ENCODE measurements at places on chromosomes 13 and 19.

DNA sequence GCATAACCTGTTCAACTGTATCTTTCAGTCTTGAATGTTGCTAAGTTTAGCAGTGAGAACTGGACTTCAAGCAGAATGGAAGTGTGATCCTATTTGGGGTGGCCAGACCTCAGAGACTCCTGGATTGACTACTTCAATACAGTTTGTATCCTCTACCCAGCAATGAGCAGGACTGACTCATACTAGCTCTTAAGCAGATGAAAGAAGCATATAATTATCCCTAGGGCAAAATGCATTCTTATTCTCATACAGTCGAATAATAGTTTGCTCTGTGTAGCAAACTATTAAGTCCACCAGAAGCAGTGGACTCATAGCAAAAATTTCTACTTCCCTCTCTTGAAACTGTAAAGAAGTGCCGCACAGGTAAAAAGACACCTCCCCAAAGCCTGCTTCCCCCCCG, 46.4 kb upstream of the FAM216B start:
- DNase-seq: no peak

DNA sequence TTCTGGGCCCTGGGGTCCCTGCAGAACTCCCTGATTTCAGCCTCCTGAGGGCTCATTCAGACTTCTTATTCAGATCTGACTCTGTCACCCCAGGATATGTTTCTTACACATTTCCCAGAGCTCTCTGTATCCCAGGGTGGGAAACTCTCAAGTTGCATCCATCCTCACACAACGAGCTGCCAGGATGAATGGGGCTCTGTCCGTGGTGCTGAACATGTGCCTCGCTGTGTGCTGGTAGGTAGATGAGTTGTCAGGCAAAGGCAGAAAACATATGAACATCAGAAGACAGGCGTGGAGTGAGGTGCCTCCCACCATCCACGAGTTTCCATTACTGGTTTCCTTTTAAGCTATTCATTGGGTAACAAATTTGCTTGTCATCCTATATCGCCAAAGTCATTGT, 11.4 kb upstream of the IGFL1 start:
- peak; percentile 55 for DNase-seq

- DNase-seq: peak; percentile 85
Measured at GRCh38 chr13:98941126-98941525, 36.7 kb downstream of the DOCK9 start.

DNA sequence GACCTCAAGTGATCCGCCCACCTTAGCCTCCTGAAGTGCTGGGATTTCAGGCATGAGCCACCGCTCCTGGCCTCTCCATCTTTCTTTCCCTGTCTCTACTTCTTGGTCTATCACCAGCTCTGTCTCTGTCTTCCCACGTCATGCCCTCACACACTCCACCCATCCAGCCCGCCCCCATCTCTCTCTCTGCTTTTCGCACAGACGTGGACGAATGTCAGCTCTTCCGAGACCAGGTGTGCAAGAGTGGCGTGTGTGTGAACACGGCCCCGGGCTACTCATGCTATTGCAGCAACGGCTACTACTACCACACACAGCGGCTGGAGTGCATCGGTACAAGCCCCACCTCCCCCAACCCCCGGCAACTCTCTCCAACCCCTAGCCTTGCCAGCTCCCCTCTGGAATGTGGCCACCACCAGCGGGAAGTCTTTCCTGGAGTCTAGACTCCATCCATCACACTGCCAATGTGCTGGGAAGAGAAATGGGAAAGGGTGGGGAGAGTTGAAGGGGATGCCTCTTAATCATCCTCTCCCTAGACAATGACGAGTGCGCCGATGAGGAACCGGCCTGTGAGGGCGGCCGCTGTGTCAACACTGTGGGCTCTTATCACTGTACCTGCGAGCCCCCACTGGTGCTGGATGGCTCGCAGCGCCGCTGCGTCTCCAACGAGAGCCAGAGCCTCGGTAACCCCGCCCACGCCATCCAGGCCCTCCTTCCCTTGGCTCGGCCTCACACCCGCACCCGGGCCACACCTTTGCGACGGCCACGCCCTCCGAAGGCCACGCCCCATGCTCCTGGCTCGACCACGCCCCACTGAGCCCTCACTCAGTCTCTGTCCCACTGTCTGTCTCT, 22.5 kb downstream of the LTBP4 start:
- DNase-seq: no peak

DNA sequence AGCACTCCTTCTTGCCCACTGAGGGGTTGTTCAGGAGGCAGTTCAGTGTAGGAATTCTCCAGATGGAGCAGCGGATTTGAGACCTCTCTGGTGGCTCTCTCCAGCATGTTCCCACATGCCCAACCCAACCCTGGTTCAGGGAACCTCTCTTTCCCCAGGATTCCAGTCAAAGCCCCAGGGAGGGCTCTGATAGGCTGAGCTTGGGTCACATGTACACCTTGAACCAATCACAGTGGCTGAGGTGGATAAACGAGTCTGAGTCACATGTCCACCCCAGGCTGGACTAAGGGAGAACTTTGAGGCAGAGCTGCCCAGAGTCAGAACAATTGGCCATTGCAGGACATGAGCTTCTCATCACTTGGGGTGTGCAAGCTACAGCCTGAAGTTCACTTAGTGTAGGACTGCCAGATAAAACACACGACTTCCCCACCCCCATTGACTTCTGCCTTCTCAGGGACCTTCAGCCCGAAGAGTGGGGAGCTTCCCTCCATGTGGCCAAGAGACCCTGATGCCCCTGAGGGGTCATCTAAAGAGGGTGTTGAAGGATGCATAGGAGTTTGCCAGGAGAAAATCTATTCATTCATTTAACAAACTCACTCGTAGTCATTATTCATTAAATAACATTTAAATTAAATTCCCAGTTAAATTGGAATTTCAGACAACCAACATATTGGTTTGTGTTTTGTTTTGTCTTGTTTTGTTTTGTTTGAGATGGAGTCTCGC, 4.0 kb upstream of the MAST3 start:
- DNase-seq: peak; percentile 22

- DNase-seq: peak; percentile 32
Measured at GRCh38 chr13:41694545-41695301, 237.4 kb downstream of the RGCC start.

GRCh38 chr19:718991-719512, 10.3 kb downstream of the PALM start:
- DNase-seq: peak; percentile 26

- DNase-seq: no peak
Measured at GRCh38 chr19:47545061-47545948, 27.6 kb downstream of the ZNF541 start.

DNA sequence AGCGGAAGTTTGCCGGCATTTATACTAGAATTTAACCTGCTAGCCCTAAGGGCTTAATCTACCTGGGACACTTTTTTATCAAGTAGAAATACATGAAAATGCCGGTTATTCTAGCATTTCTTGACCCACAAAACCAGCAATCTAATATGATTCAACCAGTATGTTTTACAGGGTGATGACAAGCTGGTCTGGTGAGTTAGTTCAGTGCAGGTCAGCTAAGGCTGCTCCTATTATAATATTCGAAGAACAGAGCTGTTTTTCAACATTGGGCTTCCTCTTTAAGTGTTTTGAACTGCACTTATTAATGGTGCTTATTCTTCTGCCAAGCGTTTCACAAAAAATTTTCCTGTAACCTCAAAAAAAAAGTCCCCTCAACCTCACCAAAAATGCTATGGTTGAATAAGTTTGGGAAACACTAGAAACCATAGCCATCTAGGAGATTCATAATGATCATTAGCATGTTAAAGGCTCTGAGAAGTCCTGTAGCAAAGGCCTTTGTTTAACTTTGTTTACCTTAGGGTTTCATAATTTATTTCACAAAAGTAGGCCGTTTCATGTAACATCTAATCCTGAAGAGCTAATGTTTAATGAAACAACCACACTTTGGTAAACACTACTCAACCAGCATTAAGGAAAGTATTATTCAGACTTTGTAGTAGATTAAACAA, 526.6 kb downstream of the KLF12 start:
- no peak for DNase-seq

DNA sequence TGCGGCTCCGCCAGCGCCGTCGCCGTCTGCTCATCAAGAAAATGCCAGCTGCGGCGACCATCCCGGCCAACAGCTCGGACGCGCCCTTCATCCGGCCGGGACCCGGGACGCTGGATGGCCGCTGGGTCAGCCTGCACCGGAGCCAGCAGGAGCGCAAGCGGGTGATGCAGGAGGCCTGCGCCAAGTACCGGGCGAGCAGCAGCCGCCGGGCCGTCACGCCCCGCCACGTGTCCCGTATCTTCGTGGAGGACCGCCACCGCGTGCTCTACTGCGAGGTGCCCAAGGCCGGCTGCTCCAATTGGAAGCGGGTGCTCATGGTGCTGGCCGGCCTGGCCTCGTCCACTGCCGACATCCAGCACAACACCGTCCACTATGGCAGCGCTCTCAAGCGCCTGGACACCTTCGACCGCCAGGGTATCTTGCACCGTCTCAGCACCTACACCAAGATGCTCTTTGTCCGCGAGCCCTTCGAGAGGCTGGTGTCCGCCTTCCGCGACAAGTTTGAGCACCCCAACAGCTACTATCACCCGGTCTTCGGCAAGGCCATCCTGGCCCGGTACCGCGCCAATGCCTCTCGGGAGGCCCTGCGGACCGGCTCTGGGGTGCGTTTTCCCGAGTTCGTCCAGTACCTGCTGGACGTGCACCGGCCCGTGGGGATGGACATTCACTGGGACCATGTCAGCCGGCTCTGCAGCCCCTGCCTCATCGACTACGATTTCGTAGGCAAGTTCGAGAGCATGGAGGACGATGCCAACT, 24.4 kb upstream of the KCTD15 start:
- no peak for DNase-seq

DNA sequence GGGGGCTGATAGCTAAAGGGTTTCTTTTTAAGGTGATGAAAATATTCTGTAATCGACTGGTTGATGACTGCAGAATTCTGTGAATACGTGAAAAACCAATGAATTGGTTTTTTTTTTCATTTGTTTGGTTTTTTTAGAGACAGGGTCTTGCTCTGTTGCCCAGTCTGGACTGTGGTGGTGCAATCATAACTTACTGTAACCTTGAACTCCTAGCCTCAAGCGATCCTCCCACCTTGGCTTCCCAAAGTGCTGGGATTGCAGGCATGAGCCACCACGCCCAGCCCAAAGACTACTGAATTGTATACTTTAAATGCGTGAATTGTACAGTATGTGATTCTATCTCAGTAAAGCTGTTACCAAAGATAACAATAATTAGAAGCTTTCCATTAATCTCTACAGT, 14.8 kb upstream of the AKAP8 start:
- no peak for DNase-seq

GRCh38 chr19:39321117-39321831, 611 bp upstream of the LRFN1 start:
- DNase-seq: no peak

DNA sequence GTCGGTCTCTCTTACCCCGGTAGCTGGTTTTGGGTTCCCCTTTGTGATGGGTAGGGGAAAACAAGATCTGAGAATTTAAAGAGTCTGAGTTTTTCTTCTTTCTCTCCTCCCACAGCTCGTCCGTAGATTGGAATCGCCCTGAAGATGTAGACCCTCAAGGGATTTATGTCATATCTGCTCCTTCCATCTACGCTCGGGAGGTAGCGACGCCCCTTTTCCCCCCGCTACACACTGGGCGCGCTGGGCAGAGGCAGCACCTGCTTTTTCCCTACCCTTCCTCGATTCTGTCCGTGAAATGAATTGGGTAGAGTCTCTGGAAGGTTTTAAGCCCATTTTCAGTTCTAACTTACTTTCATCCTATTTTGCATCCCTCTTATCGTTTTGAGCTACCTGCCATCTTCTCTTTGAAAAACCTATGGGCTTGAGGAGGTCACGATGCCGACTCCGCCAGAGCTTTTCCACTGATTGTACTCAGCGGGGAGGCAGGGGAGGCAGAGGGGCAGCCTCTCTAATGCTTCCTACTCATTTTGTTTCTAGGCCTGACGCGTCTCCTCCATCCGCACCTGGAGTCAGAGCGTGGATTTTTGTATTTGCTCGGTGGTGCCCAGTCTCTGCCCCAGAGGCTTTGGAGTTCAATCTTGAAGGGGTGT, 7.1 kb upstream of the SELENOV start:
- no peak for DNase-seq

- no peak for DNase-seq
Measured at GRCh38 chr13:83613524-83613923, 268.8 kb downstream of the SLITRK1 start.

DNA sequence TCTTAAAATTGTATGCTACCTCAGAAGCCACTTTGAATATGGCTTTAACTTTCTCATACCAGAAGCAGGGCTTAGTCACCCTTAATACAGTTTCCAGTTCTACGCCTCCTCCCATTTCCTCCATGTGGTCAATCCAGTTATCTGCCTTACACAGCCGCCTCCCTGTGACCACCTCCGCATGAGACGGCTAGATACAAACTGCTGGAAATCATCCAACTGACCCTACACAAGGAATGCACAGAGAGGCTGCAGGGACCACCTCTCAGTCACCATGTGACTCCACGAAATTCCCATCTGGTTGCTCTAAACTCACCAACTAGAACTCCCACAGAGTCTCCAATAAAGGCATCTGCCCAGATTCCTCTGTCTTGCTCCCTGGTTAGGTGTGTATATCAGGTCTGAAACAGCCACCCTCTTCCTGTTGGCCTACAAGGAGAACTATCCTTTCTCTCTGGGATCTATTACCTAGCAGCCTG, 6.8 kb downstream of the ZNF564 start:
- peak; percentile 45 for DNase-seq

DNA sequence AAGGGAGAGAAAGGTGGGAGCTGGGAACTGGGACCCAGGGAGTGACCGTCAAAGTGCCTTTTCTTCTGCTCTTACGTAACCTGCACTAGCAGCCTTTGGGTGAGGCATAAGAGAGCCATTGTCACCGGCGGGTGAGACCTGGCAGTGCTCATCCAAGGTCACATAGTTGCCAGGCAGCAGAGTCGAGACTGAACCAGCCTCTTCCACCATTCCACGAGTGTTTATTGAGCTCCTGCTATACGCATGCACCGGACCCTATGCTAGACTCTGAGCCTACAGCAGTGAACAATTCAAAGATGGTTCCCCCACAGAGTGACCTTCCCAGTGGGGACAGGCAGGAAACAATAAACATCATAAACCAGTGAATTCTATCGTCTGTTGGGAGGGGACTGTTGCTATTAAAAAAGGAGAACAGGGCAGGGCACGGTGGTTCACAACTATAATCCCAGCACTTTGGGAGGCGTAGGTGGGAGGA, 18.6 kb upstream of the STRN4 start:
- no peak for DNase-seq

- no peak for DNase-seq
Measured at GRCh38 chr13:57858376-57858775, 226.8 kb downstream of the PCDH17 start.

DNA sequence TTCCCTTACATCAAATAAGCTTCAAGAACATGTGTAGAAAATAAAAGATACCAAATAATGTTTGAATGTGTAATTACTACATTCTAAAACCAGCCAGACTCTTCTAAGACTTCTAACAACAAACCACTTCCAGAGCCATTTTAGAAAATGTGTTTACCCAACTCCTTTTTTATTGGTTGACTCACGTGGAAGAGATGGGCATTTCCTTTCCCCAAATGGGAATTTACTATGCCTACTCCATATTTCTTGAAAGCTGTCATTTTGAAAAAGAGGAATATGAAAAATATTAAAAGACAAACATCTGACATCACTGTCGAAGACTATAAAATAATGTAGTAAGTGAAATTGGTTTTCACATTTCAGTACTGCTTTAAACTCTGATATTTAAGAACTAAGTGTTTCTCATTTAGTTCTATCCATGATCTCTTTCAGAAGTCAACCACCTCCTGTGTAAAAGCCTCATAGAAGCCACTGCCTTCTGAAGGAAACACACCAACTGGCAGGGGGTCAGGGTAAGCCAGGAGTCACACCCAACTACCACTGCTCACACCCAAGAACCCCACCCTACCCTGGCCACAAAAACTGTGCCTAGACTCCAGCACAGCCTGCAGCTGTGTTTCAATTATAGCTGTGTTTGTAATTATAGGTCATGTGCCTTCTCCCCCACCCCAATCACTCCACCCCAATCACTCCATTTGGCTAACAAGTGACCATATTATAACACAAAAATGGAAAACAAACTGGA, 86.8 kb downstream of the UBL3 start:
- DNase-seq: no peak

Data from suppressor macrophage (primary cell).